Frontal cortex (tissue), 4 donors: ENCODE measurements at places on chromosomes 13 and 19.

DNA sequence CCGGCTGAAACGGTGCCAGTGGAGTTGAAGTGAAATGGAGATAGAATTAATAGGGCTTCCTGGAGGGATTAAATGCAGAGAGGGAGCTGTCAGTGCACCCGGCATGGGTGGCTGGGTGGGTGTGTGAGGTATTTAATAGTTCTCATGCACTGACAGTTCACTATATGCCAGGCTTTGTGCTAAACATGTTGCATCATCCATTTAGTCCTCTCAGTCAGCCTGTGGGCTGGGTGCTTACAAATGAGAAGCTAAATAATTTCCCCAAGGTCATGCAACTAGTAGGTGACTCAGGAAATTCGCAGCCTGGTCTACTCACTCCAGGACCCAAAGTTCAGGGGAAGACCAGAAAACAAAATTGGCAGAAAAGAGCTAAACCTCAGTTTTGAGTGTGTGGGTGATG lies 63.5 kb upstream of the SPATA13 start:
- no peak for DNase-seq

- DNase-seq, result peak; percentile 12
Measured at GRCh38 chr13:44575741-44576350, at the start of gene TSC22D1. TSS of gene TSC22D1 (minus strand) at chr13:44576330. CDS start at chr13:44576074, 256 bp downstream.

GRCh38 chr19:8367327-8368001 lies 3.5 kb downstream of the ANGPTL4 start:
- peak; percentile 71 for DNase-seq

GRCh38 chr19:14542711-14543328 lies 13.4 kb downstream of the TECR start:
- peak; percentile 49 for DNase-seq

GRCh38 chr13:105058517-105058916 lies 1476.9 kb downstream of the EFNB2 start:
- DNase-seq, result no peak

GRCh38 chr19:42191855-42192254 lies 25.6 kb downstream of the DEDD2 start:
- DNase-seq, result no peak

DNA sequence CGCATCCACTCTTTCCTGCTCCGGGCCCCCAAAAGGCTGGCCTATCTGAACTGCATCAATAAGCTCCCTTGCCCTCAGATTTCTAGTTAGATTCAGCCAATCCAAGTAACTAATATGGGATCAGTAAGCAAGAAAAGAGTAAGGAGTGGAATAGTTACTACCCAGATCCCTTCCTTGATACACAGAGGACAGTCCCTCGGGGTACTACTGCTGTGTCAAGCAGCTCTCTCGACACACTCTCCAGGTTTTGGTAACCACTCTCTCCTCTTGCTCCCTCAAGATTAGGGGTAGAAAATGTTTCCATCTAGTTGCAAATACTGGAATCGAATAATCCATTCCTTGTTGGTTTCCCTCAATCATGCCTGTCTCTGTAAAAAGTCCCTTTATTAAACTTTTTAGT lies 65.4 kb downstream of the UGGT2 start:
- no peak for DNase-seq

DNA sequence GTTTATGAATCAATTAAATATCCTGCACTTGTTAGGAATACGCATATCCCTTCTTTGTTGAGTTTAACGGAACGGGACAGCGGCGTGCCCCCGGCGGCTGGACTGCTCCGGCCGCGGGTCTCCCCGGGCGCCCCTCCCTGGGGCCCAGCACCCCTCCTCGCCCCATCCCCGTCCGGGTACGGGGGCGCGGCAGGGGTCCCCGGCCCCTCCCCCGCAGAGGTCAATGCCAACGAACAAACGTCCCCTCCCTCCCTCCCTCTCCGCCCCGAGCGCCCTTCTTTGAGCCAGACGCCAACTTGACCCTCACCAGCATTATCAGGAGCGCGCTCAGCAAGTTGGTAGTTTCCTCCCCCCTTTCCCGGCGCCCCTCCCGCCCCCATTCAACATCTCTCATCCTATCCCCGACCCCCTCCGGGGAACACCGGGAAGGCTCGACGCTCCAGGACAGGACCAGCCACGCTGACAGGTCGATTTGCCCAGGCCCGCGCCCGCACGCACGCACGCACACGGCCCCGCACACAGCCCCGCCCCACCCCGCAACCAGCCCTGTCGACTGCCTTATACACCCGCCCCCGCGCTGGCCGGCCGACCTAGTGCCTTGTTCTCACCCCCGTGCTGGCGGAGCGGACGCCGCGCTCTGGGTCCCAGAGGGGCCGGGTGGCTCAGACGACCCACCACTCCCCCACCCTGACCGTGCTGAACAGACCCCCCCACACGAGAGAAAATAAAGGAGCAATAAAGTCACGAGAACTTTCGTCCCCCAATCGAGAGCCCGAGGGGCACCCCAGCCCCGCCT lies 5.0 kb downstream of the LYL1 start:
- DNase-seq, result no peak

- no peak for DNase-seq
Measured at GRCh38 chr19:45070861-45071544, 5.3 kb downstream of the ZNF296 start.

- DNase-seq, result no peak
Measured at GRCh38 chr19:29139227-29139626, 73.7 kb downstream of the UQCRFS1 start.

DNA sequence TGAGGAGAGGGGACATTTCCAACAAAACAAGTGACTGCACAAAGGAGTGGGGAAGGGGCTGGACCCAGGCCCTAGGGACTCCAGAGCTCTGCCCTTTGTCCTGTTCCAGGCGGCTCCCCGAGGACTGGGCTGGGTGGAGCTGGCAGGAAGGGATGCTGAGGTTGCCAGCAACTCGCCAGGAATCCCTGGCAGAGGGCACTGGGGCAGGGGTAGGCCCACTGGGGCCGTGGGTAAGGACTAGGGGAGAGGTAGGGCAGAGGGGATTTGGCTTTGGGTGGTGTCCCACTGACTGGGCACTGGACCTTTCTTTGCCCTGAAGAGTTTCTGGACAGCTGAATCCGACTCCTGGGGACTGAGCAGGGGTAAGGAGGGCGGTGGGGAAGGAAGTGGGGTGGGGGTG lies 7.9 kb downstream of the LIPE start:
- no peak for DNase-seq

- DNase-seq, result no peak
Measured at GRCh38 chr19:10968527-10969135, 7.8 kb downstream of the SMARCA4 start.

GRCh38 chr19:14774373-14774772 lies 4.0 kb downstream of the ADGRE2 start:
- DNase-seq, result no peak

- no peak for DNase-seq
Measured at GRCh38 chr13:35855531-35856019, 275.6 kb downstream of the DCLK1 start.

GRCh38 chr13:86870444-86870843 lies 800.7 kb upstream of the SLITRK5 start:
- no peak for DNase-seq

GRCh38 chr13:100214886-100215285 lies 126.0 kb downstream of the PCCA start:
- no peak for DNase-seq

DNA sequence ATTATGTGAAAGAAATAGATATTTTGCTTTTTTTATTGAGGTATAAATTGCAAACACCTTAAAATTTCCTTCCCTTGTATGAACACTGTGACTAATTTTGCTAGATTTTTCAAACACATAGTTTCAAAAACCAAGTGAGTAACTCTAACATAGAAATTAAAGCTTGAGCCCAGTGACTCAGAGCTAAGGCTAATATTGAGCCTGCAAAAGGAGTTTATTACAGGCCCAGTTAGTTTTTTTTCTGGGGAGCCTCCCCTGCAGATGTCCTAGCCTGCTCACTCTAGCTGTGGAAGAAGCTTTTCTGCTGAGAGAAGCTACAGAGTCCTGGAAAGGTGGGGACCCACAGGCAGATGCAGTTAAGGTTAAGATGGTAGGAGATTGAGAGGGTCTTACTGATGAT lies 3.4 kb downstream of the ZNF430 start:
- DNase-seq, result no peak

DNA sequence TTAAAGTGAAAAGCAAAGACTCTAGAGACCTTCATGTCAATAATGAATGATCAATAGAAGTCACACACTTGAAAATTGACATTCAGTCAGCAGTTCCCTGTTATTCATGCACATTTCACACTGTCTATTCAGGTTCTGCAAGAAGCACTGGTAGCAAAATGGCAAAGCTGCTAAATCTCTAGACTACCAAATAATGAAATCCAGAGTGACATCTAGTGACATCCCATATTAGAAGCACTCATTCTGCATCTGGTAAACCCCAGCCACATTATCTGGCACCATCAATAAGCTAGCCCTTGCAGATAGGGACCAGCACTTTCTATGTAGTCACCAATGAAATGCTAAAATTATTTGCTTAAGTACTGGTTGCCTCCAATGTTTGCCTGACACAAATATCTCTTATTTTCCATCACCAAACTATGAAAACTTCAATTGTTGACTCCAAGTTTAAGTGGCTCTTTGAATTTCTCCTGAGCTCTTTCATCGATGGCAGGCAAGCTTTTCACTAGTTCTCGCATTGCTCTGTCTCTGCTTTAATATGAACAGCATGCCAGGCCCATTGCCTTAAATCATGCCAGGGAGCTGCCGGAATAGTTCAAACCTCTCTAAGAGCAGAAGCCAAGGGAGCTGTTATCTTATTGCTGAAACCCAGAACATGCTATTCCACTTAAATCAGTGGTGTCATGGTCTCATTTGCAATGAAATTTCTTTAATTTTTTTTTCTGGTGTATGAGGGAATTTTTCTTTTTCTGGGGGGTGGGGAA lies 409.9 kb downstream of the MZT1 start:
- DNase-seq, result no peak

GRCh38 chr13:22107549-22107948 lies 436.7 kb downstream of the FGF9 start:
- DNase-seq, result no peak

DNA sequence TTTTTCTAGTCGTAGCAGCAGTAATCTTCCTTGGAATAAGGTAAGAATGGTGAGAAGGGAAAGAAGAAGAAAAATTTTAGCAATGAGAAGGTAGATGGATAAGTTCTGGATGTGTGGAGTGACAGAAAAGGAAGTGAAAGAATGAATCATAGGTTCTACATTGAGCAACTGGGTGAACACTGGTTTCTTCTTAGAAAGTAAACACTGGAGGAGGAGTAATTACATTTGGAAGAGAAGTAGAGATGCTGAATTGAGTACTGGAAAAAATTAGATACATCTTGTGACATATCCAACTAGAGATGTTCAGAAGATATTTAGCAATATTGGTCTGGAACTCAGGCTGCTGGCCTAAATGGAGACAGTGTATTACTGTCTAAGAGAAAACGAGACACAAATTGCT lies 148.5 kb downstream of the GPC5 start:
- no peak for DNase-seq

GRCh38 chr13:31919971-31920726 lies 111.4 kb upstream of the FRY start:
- DNase-seq, result no peak

GRCh38 chr19:34432797-34433196 lies 4.6 kb downstream of the UBA2 start:
- DNase-seq, result peak; percentile 32
